Stimulated activated CD4-positive, alpha-beta T cell treated with anti-CD3 and anti-CD28 coated beads, Interleukin-2, amount 100 ng/mL, for 24 hours (primary cell): ENCODE measurements at places on chromosomes 1 and 21.

DNA sequence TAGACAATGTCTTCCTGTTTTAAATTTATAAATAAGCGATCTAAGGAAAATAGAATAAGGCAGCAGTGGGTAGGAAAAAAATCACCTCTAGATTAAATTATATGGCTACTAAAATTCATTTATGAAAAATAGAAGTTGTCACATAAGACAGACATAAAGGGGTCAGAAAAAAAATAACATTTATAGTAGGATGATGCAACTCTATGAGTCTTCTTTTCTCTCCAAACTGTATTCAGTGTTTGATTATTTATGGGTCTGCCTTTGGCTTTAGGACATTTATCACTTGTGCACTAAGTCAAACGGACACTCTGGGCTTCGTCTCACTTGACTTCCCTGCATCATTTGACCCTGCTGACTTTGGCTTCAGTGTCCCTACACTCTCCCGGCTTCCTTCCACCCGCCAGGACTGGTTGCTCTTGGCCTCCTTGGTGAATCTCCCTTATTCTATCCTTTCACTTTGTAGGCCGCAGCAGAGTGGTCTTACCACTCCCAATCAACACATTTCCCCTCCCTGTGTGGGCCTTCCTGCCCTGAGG is 47.0 kb upstream of the DESI2 start:
- no peak for DNase-seq

- no peak for DNase-seq
These were observed 120.9 kb downstream of the USP25 start for GRCh38 chr21:15850645-15851044.

GRCh38 chr1:113389359-113389952 is 859 bp upstream of the MAGI3 start:
- DNase-seq = peak; percentile 18

GRCh38 chr1:11564237-11564636 is 85.3 kb downstream of the DISP3 start:
- DNase-seq = no peak

DNA sequence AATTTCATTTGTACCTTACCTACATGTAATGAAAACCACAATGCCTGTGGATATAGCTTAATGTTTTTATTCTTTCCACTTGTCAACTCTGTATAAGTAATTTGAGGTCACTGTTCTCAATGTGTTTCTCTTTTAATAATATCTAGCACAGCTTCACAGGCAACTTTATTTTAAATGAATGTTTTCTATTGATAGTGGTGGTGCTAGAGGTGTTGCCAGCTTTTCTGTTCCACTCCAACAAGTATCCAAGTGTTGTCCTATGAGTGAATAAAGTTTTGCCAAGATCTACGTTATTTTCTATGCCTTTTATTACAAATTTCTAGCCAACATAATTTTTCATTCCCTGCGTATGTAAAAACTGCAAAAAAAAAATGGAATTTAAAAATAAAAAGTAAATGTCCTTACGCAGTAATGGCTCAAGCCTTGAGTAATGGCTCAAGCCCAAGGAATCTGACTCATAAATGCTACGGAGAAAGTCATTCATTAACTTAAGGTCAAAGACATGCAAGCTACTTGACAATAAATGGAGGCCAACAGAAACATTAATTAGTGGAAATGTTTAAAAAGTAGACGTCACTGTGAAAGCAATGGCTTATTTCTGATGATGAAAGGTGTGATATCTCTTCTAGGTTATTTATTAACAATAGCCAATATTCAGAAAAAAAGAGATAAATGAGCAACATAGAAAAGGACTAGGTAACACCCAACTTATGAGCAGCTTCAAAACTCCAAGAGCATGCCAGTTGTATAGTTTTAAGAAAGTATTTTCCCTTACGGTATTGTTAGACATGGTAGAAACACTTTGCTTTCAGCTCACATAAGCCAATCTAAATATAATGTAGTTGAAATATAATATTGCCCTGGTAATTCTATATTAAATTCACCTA is 71.4 kb downstream of the SLC44A5 start:
- no peak for DNase-seq
